ENCODE measurements at places on chromosomes 2 and 18. TPM values are rescaled to one million over a fixed set of nuclear protein-coding genes. Genes with fewer than 3 reads are reported as not detected.
A peak's percentile ranks its signal among the peaks of the same experiment; 100 is the strongest.

Gene IL36G
- not detected for total RNA-seq

Gene MYO3B
- total RNA-seq, result not detected

Gene CHRNG
- total RNA-seq, result not detected

DNA sequence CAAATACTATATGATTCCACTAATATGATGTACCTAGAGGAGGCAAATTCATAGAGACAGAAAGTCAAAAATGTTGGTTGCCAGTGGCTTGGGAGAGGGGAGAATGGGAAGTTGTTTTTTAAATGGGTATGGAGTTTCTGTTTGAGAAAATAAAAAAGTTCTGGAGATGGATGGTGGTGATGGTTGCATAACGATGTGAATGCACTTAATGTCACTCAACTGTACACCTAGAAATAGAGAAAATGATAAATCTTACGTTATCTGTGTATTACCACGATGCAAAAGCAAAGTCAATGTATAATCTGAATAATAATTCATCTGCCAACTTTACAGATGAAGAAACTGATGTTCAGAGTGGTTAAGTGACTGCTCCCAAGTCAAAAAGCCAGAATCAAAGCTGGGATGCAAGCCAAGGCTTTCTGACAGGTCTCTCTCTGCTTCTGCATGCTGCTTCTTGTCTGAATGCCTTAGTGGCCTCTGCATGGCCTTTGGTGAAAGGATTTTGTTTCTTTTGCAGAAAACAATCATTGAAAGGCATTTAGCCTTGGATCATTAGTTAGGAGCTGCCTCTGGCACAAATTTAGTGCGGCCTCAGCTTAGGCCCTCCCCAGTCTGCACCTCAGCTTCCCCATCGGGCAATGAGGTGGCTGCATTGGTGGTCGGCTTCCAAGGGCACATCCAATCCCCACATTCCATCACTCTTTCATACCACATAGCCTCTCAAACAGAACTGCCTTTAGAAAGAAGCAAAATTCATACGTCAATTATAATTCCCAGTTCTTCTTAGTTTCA, 46.5 kb upstream of the MYCN start:
- DNase-seq, result no peak

DNA sequence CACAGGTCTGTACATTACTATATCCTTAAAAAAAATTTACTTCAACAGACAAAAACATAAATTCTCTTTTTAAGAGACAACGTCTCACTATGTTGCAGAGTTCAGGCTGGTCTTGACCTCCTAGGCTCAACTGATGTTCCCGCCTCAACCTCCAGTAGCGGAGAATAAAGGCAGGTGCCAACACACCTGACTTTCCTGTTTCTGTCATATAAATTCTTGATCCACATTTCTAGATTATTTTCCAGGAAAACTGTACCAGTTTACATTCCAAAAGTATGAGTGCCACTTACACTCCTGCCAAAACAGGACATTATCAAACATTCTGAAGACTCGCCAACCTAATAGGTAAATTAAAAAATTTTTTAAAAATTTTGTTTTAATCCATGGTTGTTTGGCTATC, 48.6 kb downstream of the PUM2 start:
- no peak for DNase-seq

DNA sequence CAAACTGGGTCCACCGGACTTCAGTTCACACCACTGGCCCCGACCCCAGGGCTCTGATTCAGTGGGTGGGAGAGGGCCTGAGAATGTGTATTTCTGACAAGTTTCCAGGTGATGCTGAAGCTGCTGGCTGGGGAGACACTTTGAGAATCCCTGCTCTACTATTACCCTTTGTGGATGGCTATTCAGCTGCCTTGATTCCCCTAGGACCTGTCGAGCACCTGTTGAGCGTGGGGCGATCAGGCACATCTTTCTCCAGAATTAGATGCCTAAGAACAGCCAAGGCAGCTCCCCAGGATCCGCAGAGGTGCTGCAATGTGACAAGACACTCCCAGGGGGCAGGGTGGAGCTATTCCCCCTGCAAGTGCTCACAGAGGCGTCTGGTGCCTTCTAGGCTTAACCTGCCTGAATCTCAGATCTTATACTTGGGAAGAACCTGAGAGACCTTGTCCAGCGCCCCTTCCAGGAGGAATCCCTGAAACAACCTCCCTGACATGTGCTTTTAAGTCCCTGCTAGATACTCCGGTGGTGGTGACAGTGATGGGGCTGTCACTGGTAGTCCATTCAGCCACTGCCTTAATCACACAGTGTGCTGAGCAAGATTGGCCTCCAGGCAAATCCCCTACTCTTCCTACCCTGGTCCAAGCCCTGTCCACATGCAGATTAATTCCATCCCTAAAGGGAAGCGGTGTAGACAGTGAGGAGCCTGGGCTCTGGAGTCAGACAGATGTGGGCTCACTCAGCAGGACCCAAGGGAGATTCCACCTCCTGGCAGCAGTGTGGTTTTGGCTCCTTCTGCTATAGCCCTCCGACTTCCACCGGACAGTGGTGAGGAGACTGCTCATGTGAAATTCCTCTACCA, 43.4 kb upstream of the OTOF start:
- peak; percentile 65 for DNase-seq

DNA sequence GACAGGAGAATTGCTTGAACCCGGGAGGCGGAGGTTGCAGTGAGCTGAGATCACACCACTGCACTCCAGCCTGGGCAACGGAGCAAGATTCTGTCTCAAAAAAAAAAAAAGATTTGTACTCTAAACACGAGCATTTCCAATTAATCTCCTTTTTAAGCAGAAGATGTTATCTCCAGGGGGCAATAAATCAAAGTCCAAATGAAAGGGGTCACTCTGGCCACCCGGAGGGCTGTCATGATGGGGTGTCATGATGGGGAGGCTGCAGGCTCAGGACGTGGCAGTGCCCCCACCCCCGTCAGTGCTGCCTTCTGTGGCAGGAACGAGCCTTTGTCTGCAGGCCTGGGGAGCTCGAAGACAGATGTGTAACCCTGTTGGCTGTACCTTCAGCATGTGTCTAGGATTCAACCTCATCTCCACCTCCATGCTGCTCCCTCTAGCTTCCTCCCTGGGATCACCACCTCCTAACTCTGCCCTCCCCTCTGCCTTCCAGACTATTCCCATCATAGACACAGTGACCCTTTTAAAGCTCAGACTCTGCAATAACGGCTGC, 76.9 kb upstream of the YWHAQ start:
- no peak for DNase-seq

DNA sequence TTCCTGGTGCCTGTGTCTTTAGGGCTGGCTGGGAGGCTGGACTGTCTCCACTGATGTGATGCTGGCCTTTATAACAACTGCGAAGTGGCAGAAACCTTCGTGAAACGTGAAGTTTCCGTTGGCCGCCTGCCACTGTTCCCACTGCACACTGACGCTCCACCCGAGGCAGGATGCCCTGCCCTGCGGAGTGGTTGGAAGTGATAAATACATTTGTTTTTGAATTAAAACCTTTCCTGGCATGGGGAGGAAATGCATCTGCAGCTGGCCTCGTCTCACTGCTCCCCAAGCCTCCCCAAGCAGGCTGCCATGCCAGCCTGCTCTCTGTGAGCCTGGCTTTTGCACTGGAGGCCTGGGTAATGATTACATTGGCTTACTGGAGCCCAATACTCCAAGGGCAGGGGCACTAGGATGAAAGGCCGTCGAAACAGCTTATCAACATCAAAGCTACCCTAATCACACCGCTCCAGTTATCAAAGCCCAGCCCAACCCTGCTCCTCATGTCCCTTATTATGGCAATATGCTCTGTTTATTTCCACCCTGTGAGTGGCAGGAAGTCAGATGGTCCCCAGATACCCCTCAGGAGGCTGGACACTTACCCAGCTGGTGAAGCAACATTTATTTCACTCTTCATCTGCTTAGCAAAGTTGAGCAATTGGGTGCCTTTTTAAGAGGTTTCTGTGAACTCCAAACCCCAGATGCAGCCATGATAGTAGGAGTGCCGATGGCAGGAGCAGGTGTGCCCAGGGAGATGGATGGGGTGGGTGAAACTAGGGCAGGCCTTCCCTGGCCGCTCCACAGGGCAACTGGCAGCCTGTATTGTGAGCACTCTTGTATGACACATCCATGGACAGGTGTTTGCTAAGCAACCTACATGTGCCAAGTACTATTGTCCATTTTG, 97.4 kb upstream of the ITGA6 start:
- DNase-seq, result no peak

DNA sequence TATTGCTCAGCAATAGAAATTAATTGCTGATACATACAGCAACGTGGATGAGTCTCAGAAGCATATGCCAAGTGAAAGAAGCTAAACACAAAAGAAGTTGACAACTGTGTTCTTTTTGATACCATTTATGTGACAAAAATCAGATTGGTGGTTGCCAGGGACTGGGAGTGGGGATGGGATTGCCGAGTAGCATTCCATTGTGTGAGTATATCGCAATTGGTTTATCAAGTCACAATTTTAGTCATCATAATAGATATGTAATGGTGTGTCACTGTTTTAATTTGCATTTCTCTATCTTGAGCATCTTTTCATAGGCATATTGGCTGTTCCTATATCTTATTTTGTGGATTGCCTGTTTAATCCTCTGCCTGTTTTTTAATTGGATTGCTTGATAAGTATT, 20.9 kb downstream of the STRADB start:
- no peak for DNase-seq

GRCh38 chr2:120736624-120737339, 1.1 kb downstream of the GLI2 start:
- DNase-seq, result no peak

- no peak for DNase-seq
These were observed 739.1 kb upstream of the ZEB2 start for GRCh38 chr2:145258903-145259579.

- no peak for DNase-seq
These were observed 16.2 kb downstream of the ATIC start for GRCh38 chr2:215328066-215328465.
